Activated CD4-positive, alpha-beta T cell treated with anti-CD3 and anti-CD28 coated beads, Interleukin-2, Interleukin-4, amounts not matched to agents 100 ng/mL and 50 ng/mL, durations not matched to agents 16 hours and 8 hours (primary cell): ENCODE measurements at places on chromosomes 1 and 21.

DNA sequence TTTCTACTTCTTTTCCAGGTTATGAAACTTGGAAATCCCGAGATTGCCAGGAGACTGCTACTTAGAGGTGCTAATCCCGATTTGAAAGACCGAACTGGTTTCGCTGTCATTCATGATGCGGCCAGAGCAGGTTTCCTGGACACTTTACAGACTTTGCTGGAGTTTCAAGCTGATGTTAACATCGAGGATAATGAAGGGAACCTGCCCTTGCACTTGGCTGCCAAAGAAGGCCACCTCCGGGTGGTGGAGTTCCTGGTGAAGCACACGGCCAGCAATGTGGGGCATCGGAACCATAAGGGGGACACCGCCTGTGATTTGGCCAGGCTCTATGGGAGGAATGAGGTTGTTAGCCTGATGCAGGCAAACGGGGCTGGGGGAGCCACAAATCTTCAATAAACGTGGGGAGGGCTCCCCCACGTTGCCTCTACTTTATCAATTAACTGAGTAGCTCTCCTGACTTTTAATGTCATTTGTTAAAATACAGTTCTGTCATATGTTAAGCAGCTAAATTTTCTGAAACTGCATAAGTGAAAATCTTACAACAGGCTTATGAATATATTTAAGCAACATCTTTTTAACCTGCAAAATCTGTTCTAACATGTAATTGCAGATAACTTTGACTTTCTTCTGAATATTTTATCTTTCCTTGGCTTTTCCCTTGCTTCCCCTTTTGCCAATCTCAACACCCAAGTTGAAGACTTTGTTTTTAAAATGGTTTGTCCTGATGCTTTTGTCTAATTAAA, 4.0 kb downstream of the CDKN2C start:
- DNase-seq, result no peak

DNA sequence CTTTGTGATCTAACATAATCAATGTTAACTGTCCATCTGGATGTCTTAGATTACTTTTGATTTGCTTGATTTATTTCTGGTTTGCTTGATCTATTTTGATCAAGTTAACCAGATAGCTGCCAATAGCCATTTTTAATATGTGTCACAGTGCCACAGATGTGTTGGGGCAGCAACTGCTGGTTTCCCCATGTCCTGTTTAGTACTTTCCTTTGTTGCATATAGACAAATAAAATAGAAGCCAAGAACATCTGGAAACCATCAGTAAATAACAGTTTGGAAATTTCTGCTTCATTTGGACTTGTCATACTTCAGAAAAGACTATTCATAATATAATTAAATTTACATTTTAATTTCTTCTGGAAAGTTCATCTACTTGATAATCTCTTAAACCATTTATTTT, 145.6 kb upstream of the C21orf91 start:
- DNase-seq, result no peak

DNA sequence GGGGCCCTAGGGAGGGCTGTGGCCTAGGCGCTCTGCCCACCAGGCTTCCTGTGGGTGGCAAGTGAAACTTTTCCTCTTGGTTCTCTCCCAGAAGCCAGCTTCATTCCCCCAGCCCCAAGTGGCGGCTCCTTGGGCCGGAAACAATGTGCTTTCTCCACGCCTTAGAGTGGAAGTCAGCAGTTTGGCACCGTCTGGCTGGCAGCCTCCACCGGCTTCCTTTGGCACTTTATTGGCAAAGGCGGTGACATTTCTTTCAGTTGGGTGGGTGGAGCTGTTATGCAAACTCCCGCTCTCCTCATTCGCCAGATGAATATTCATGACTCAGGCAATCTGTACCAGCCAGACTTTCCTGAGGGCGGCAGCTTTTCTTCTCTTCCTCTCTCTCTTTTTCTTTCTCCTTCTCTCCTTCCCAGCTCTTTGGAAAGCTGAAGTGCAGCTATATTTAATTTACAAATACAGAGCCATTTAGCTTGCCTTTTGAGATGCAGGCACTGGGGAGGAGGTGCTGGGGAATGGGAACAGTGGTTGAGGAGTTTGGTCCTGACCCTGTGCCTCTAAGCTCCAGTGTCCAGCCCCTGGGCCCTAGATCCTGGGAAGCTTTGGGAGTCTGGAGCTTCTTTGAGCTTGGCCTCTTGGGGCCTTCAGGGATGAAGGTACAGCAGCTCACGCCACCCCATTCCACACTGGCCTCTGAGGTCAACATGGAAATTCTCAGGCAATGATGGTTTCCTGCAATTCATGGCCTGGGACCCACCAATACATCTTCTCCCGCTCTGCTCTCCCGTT, 67.8 kb upstream of the POU3F1 start:
- peak; percentile 3 for DNase-seq

DNA sequence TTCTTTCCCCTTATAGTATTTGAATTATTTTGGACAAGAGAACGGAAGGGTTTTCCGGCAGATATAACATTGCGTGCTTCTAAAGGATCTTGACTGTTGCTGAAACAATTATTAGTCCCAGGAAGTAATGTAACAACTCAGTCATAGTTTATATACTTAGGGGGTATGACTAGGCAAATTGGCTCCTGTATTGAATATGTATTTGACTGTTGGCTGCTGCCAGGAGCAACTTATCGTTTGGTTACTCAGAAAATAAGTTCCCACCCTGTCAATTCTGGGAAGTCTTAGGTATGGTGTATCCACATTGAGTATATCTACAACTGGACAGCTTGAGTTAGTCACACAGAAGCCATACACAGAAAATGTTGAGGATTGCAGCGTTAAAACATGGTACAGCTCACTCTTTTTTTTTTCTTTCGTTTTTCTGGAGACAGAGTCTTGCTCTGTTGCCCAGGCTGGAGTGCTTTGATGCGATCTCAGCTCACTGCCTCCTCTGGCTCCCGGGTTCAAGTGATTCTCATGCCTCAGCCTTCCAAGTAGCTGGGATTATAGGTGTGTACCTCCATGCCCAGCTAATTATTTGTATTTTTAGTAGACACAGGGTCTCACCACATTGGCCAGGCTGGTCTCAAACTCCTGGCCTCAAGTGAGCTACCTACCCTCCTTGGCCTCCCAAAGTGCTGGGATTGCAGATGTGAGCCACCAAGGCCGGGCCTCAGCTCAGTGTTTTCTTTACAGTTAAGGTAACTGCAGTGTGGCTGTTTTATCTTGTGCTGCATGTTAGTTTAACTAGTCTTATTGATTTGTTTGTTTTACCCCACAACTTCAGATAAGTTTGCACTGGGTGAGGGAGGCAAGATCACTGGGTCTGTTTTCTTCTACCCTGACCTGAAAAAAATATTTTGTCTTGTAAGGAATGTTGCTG, 10.2 kb downstream of the SMAP2 start:
- peak; percentile 84 for DNase-seq

DNA sequence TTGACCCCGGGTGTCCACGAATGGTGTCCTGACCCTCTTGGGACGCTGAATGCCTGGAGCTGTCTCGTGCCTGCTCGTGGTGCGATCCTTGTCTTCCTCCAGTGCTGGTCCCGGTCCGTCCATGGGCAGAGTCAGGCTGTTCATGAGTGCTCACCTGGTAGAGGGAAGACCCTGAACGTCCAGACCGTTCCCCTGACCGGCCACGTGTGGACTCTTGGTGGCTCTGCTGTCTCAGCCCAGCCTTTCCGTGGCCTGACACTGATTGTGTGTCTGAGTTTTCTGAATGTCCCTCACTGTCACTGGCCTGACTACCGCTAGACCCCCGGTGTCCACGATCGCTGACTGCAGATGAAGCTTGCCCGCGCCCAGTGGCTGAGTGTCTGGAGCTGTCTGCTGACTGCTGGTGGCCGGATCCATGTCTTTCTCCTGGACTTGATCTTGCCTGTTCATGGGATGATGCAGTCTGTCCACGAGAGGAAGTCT, 11.7 kb downstream of the FLG start:
- no peak for DNase-seq

- DNase-seq, result no peak
Measured at GRCh38 chr1:207918581-207918980, 7.7 kb upstream of the CD34 start.

GRCh38 chr1:100866041-100866900, 28.4 kb downstream of the EXTL2 start:
- peak; percentile 9 for DNase-seq

DNA sequence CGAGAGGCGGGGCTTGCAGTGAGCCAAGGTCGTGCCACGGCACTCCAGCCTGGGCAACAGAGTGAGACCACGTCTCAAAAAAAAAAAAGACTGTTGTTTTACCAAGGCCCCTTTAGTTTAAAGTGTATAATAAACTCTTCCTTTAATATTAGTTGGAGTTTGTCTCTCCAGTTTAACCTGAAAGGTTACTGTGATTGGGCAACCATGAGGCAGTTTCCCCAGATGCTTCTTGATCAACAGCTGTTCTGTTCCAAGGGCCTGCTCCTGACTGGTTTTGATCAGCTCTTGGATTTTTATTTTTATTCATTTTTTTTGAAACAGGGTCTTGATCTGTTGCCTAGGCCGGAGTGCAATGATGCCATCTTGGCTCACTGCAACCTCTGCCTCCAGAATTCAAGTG, 18.1 kb upstream of the C2CD2 start:
- no peak for DNase-seq

DNA sequence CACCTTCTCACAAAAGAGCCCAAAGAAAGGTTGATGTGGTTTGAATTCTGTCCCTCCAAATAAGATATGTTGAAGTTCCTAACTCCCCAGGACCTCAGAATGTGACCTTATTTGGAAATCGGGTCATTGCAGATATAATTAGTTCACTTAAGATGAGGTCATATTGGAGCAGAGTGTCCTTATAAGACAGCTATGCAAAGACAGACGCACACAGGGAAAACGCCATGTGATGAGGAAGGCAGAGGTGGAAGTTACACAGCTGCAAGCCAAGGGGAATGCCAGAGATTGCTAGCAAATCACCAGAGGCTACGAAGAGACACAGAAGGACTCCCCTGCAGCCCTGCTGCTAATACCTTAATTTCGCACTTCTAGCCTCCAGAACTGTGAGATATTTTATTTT, 5.2 kb upstream of the ABCB10 start:
- no peak for DNase-seq

DNA sequence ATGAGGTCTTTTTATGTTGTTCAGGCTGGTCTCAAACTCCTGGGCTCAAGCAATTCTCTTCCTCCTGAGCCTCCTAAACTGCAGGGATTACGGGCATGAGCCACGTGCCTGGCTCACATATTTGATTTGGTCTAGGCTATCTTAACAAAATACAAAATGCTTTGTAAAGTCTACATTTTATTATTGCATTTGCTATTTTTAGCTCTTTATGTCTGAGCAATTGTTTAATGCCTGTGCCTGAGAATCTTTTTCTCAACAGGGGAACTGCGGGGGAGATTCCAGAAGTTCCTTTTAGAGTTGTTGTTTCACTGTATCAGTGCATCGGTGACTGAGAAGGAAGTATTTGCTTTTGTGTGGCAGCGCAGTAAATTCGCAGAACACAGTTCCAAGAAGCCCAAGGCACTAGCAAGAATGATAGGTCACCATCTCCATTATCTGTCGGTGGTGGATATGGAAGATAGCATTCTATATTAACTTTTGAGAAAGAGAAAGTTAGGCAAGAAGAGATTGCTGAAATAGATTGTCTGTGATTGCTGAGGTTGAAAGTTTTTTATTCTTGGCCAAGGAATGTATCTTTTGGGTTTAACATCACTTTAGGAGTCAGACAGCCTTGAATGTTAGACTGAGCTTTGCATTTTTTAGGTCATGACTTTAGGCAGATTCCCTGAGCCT, 167.3 kb downstream of the PDE4B start:
- no peak for DNase-seq

- DNase-seq, result no peak
Measured at GRCh38 chr1:15308135-15308534, 61.1 kb downstream of the FHAD1 start.

DNA sequence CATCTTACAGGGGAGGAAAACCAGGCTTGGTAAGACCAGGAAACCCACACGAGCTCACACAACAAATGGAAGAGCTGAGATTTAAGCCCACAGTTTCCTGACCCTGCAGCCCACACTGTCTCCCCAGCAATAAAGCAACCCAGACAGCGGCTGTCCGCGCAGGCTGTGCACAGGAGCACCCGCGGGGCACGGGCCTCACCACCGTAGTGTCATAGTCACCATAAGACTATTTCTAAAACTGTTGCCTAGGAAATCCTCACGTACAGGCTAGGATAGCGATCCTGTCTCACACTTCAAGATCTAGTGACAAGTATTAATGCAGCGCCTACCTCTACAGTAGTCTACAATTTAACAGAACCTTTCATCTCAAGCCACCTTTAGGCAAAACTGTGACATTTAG, 54.0 kb upstream of the SYT6 start:
- no peak for DNase-seq

GRCh38 chr1:1004780-1005697, 5.1 kb upstream of the HES4 start:
- no peak for DNase-seq

DNA sequence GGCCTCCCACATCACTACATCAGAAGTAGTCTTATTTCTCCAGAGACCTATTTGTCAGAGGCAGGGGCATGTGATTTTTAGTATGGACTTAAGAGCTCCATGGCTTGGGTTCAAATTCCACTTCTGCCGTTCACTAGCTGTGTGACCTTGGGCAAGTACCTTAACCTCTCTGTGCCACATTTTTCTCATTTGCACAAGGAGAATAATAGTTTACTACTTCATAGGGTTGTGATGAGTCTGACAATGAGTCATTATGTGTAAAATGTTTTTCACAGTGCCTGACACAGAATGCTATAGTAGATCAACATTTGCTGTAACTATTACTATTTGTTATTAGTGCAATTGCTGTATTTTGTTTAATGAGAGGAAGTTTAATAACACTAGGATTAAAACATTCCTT, 200.6 kb downstream of the PRDM2 start:
- DNase-seq, result no peak

GRCh38 chr1:234958066-234958705, 170.5 kb downstream of the TOMM20 start:
- DNase-seq, result no peak

- no peak for DNase-seq
Measured at GRCh38 chr1:186842547-186842946, 13.8 kb downstream of the PLA2G4A start.

- DNase-seq, result no peak
Measured at GRCh38 chr1:16075337-16076030, 2.0 kb upstream of the FAM131C start.

- DNase-seq, result no peak
Measured at GRCh38 chr21:35921471-35921870, 138.9 kb downstream of the SETD4 start.
